ENCODE measurements at places on chromosomes 3 and 15.

- no peak for DNase-seq
These were observed 22.9 kb upstream of the TRA2B start for GRCh38 chr3:185960522-185961288.

DNA sequence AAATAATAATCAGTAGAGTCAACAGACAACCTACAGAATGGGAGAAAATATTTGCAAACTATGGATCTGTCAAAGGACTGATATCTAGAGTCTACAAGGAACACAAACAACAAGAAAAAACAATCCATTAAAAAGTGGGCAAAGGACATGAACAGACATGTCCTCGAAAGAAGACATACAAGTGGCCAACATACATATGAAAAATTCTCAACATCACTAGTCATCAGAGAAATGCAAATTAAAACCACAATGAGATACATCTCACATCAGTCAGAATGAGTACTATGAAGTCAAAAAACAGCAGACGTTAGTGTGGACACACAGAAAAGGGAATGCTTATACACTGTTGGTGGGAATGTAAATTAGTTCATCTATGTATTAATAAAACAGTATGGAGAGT, 33.7 kb downstream of the SLC2A2 start:
- DNase-seq: no peak

GRCh38 chr3:153443961-153444360, 281.9 kb downstream of the RAP2B start:
- no peak for DNase-seq

DNA sequence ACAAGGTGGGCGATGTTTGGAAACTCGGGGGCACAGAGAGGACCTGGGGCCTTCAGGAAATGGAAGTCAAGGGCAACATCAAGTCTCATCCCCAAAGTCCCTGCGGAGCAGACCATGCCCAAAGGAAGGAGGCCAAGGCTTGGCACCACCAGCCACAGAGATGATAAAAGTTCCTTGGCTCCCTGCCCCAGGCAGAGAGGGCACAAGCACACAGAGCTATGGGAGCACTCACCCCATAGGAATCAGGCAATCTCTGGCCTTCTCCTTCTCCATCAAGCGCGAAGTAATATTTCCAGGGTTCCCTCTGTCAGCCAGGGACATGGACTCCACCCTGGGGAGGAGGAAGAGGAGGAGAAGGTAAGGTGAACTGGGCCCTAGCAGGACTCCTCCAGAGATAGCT, 7.9 kb downstream of the ACAA1 start:
- DNase-seq: no peak

DNA sequence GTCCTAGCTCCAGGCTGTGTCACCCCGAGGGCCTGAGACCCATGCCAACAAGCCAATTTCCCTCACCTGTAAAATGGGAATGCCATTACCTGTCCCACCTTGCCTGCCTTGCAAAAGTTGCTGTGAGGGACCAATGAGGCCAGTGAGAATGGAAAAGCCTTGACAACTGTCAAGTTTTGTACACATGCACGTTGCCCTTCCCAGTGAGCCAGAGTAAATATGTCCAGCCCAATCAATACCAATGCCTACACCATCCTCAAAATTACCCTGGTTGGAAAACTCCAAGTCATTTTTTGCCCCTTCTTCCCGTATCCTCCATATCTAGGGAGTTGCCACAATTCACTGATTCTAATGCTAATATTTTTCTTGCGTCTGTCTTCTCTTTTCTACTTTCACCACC, 73.5 kb upstream of the RASGRF1 start:
- no peak for DNase-seq

GRCh38 chr15:70556151-70556741, 207.1 kb downstream of the UACA start:
- DNase-seq: no peak

GRCh38 chr3:41502481-41502880, 303.2 kb downstream of the CTNNB1 start:
- DNase-seq: no peak

- DNase-seq: no peak
These were observed 10.5 kb downstream of the CDIN1 start for GRCh38 chr15:36589971-36590370.

- DNase-seq: no peak
These were observed 195.4 kb downstream of the SUCLG2 start for GRCh38 chr3:67458896-67459530.

- DNase-seq: no peak
These were observed 39.3 kb downstream of the OSTN start for GRCh38 chr3:191238321-191238817.

DNA sequence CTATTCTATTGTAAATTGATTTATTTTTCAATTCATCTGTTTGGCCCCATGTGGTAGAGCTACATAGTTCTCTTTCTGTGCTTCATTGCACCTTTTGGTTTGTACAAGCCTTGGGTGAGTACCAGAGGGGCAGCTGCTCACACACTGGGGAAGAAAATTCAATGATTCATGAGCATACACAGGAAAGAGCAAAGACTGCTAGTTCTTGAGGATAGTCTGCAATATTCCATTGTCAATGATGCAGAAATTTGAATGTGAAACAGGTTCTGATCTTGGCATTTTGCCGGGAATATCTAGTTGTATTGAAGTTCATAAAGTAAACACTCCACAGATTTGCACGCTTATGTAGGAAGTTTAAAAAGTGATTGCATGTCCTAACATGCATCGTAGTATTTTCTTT, 304.6 kb downstream of the NAALADL2 start:
- no peak for DNase-seq

DNA sequence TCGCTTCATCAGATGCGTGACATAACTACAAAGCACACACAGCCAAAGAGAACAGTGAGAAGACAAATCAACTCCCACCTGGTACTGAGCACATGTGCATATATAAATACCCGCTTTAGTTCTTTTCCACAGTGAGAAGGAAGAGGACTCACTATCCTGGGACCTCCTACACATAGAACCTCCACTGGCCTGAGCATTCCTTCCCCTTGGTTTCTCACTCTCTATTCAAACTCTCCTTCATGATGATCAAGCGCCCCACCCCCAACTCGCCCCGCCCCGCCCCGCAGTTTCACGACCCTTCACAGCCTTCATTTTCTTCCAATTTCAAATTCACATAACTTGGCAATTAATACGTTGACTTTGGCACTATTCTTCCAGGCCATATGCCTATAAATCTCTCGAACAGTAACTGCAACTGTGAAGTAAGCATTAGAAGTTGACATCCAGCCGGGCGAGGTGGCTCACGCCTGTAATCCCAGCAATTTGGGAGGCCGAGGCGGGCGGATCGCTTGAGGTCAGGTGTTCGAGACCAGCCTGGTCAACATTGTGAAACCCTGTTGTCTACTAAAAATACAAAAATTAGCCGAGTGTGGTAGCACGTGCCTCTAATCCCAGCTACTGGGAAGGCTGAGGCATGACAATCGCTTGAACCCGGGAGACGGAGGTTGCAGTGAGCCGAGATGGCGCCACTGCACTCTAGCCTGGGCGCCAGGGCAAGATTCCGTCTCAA, 1.1 kb downstream of the RPS17 start:
- DNase-seq: no peak

GRCh38 chr3:141455603-141456300, 31.1 kb upstream of the RASA2 start:
- DNase-seq: no peak

DNA sequence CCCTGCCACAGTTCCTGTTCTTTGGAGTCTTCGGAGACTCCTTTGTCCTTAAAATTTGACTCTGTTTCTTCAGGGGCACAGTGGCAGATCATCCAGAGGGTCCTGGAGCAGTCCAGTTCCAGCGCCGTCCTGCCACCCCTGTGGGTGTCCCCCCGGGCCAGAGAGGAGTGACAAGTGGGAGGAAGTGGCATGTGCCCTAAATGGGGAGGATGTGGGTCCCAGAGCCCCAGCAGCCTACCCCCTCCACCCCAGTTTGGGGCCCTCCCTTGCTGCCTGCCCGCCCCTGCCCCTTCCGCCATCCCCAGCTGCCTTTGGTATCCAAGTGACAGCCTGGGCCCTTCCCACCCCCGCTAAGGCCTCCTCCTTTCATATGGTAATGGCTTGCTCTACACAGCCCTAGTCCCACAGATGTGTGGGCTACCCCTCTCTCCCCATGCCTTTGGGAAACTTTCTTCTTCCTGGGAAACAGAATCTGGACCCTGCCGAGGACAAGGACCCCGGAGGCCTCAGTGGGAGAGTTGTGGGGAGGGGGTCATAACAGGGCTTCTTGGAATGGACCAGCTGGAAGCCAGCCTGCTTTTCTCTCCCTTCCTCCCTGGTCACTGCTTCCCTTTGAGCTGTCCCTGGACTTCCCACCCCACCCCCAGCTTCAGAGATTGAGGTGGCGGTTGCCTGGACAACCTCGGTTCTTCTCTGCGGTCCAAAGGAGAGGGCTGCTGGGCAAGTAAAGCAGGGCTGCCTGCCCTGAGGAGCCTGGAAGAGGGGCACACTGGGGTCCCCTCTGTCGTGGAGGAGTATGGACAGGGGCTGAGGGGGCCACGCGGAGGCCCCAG, 43.2 kb downstream of the KLHL25 start:
- DNase-seq: no peak

DNA sequence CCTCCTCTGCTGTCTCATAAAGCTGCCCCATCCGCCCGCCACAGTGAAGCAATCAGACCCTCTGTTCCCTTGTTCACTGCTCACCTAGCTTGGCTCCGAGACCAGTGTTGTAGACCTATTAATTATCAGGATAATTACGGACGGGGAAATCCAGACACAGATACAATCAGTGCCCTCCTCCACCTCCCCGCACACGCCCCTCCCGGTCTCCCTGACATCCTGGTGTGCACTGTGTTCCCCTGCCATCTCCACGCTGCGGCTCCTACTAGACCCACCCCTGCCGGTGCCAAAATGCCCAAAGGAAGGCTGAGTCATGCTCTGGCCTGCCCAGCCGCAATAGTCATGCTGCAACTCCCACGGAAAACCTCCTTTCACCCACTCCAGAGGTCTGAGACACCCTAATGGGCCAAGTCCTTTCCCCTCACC, 277.3 kb upstream of the TLE3 start:
- peak; percentile 71 for DNase-seq

DNA sequence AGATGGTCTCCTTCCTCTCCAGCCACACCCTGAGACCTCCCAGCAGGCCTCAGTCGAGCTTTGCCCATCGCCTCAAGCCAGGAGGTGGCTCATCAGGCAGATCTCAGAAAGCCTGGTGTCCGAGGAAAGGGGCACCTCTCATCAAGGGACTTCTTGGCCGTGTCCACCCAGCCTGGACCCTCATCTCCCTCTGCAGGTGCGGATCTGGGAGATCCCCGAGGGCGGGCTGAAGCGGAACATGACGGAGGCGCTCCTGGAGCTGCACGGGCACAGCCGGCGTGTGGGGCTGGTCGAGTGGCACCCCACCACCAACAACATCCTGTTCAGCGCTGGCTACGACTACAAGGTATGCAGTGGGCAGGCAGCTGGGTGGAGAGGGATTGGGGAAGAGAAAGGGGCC, 110.2 kb downstream of the ANP32A start:
- no peak for DNase-seq

- no peak for DNase-seq
These were observed 74.2 kb downstream of the CRTC3 start for GRCh38 chr15:90603893-90604292.

- DNase-seq: no peak
These were observed 4.4 kb downstream of the TMEM43 start for GRCh38 chr3:14129296-14129695.

DNA sequence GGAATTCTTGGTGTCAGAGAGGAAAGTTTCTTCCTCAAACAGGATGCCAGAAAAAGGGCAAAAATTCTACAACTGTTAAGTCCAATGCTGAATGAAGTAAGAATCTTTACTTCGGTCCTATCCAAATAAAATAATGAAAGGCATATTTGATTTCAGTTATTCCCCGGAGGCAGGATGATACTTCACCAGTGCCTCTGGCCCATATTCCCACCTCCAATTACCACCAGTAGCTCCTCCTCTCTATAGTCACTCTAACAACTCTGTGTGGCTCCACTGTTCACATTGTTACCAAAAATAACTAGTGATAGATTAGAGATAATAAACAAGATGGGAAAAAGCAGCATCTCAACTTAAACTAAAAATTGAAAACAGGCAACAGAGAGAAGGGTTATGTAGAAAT, 20.7 kb downstream of the MAP1A start:
- DNase-seq: no peak

DNA sequence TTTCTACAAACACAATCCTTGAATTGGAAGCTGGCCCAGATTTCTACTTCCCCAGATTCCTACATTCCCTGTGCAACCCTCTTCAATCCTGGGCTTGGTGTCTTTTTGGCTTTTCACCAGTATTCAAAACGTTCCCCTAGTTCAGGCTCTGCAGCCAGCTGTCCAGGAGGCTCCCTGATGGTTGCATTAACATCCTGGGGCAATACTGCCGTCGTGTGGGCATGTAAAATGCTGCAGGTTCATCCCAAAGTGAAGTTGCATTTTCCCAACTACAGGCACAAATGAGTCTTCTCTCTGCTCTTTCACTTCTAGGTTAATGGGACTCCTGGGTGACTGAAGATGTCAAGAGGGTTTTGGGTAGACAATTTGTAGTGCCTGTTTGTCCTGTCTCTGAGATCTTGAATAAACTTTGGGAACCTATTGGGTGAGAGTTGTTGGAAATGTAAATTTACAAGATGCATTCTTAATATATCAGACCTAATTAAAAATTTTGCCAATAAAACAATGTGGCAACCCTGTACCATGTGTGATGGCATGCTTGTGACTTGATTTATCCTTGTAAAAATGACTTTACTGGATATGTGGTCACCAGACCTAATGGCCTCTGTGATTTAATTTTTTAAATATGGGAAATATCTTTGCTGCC, 28.6 kb downstream of the SOX14 start:
- DNase-seq: peak; percentile 15

GRCh38 chr15:40886586-40886985, 7.7 kb upstream of the VPS18 start:
- DNase-seq: no peak

GRCh38 chr3:39467394-39468107, at the start of gene MOBP:
MOBP (plus strand) TSS chr3:39467680; CDS start chr3:39502070, 34,390 bp downstream.
- no peak for DNase-seq

DNA sequence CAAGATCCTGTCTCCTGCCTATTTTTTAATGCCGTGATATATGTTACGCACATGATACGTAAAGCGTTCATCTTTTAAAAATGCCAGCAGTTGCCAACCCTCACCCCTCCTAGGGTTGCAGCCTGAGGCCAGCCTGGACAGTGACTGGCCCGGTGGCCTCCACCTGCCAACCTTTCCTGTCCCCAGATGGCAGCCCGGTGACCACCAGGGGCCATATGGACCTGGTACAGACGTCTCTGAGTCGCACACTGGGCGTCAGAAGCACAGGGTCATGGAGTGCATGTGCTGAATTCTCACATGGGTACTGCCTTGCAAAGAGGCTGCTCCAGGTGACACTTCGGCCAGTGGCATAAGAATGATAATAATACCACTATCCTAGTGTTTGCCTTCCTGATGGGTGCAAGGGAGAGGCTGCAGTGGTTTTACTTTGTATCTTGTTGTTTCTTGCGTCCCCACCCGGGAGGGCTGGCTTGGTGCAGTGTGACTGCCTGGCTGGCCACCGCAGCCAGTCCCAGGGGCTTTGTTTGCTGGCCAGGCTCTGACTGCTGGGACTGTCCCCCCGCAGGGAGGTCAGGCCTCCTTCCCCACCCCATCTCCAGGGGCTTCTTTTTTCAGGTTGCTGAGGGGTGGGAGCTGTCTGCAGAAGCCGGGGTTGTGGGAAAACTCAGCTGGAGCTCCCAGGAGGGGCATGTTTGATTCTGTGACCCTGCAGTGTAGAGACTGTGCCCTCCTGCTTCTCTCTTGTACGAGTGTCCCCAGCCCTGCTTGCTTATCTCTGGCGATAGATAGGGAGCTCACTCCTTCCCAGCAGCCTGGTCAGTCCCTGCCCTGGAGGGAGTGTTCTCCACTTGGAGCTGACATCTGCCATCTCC, 16.9 kb downstream of the FBLN2 start:
- no peak for DNase-seq

- DNase-seq: no peak
These were observed 33.0 kb downstream of the CCDC12 start for GRCh38 chr3:46943237-46944187.

- DNase-seq: no peak
These were observed 67.1 kb upstream of the SEC13 start for GRCh38 chr3:10387881-10388609.
